ENCODE measurements at places on chromosomes 4 and X.
A peak's percentile ranks its signal among the peaks of the same experiment; 100 is the strongest.

DNA sequence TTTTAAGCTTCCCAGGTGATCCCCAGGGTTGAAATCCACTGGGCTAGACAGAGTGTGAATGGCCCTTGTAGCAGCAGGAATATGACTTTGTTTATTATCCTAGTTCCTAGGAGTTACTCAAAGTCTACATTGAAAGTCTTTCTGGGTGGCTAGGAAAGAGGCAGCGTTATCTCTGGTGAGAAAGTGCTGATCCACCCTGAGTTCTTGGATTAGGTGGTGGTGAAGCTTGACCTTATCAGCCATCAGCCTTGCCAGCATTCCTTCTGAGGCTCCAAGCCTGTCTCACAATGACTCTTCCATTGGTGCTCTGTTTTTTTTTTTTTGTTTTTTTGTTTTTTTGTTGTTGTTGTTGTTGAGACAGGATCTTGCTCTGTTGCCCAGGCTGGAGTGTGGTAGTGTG lies 83.1 kb upstream of the CLCN4 start:
- peaks cover 8% of the 10 kb centered on the region for H3K36me3 ChIP-seq
- DNase-seq, result no peak
- H3K4me1 ChIP-seq, result peaks cover 17% of the 10 kb centered on the region
- H3K4me3 ChIP-seq, result no peak overlapping the region
- H3K27ac ChIP-seq, result no peak overlapping the region
- H3K27me3 ChIP-seq, result no peaks in the 10 kb centered on the region

GRCh38 chr4:19883841-19884240 lies 367.9 kb upstream of the SLIT2 start:
- H3K4me1 ChIP-seq, result no peaks in the 10 kb centered on the region
- no peaks in the 10 kb centered on the region for H3K27me3 ChIP-seq
- no peak overlapping the region for H3K27ac ChIP-seq
- no peaks in the 10 kb centered on the region for H3K36me3 ChIP-seq
- DNase-seq, result no peak

DNA sequence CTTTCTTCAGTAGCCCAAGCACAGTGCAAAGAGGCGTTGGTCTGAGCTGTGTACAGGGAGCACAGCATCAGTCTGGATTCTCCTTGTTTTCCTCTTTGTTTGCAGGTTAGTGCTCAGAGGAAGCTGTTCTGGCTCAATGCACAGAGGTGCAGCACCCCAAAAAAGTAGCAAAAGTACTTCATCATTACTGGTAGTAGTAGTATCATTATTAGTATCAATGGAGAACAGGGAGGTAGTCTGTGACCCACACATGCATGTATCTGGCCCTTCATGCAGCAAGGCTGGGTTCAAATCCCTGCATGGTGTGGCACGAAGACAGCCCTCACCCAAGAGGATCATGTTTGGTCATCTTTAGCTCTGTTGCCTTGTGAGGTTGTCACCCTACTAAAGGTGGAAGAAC lies 68.7 kb downstream of the CXXC4 start:
- H3K27ac ChIP-seq, result no peak overlapping the region
- no peak for DNase-seq
- H3K36me3 ChIP-seq, result no peaks in the 10 kb centered on the region
- H3K4me3 ChIP-seq, result no peak overlapping the region
- no peaks in the 10 kb centered on the region for H3K27me3 ChIP-seq
- no peaks in the 10 kb centered on the region for H3K4me1 ChIP-seq

DNA sequence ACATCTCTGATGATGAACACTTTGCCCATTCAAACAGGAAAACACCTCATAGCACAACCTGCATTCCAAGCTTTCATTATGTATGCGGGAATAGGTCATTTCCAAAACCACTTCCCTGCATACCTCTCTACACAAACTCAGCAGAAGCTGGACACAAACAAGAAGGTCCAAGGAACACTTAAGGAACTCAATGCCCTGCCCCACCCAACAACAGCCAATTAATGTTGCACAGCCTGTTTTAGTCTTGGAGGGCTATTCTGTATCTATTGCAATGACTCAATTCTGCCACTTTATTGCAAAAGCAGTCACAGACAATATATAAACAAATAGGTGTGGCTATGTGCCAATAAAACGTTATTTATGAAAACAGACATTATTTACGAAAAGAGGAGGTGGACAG lies 16.7 kb downstream of the OPHN1 start:
- no peak for DNase-seq
- no peaks in the 10 kb centered on the region for H3K36me3 ChIP-seq

DNA sequence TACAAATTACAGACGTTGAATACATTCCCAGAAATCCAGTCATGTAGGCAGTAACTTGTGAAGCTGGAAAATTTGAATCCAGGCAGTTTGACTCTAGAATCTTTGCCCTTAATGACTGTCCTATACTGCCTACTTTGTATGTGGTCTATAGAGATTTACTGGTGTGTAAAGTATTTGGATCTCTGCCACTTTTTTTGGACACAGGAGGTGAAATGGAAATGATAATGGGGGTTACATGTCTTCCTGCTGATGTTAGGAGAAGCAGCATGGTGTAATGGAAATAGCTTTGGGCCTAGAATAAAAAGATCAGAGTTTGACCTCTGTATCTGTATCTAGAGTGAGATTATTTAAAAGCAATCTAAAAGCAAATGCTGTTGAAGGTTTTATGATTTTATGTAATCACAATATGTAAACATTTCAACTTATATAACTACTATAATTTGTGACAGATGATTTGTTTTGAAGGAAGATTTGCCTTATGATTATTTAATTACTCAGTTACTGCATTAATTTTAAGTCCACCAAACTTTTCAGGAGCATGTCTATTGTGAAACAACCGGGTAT lies 3.3 kb downstream of the COL4A5 start:
- no peak for DNase-seq
- H3K27me3 ChIP-seq, result peaks cover 14% of the 10 kb centered on the region
- H3K27ac ChIP-seq, result no peak overlapping the region
- H3K4me1 ChIP-seq, result no peaks in the 10 kb centered on the region
- H3K4me3 ChIP-seq, result no peak overlapping the region
- H3K36me3 ChIP-seq, result no peaks in the 10 kb centered on the region

DNA sequence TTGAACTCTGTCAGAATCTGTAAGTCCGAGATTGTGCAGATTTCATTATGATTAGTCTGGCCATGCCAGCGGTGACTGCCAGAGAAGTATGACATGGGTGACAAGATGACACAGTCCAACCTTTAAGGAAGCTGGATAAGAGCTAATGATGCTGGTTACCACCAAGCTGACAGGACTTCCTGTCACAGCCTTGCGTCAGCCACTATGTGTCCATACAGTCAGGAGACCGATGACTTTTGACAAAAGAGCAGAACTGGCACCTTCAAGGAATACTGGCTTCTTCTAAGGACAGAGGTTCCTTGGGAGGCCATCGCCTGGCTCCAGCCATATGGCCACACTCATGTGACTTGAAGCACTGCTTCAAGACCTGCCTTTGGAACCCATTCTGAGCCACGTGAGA lies 67.2 kb upstream of the TFDP3 start:
- no peaks in the 10 kb centered on the region for H3K27me3 ChIP-seq
- no peaks in the 10 kb centered on the region for H3K36me3 ChIP-seq
- H3K4me3 ChIP-seq, result no peak overlapping the region
- no peaks in the 10 kb centered on the region for H3K4me1 ChIP-seq

GRCh38 chr4:41692717-41693345 lies 55.7 kb downstream of the PHOX2B start:
- no peaks in the 10 kb centered on the region for H3K27me3 ChIP-seq
- H3K4me1 ChIP-seq, result no peaks in the 10 kb centered on the region
- H3K36me3 ChIP-seq, result no peaks in the 10 kb centered on the region
- DNase-seq, result peak; percentile 5

- no peaks in the 10 kb centered on the region for H3K4me1 ChIP-seq
- H3K36me3 ChIP-seq, result no peaks in the 10 kb centered on the region
- H3K27me3 ChIP-seq, result no peaks in the 10 kb centered on the region
Observed at GRCh38 chr4:32962100-32962499, 2241.9 kb downstream of the PCDH7 start.

GRCh38 chr4:159593681-159594080 lies 490.8 kb downstream of the RAPGEF2 start:
- no peak overlapping the region for H3K4me3 ChIP-seq
- no peak overlapping the region for H3K27ac ChIP-seq
- no peaks in the 10 kb centered on the region for H3K36me3 ChIP-seq
- no peaks in the 10 kb centered on the region for H3K27me3 ChIP-seq
- no peak for DNase-seq
- no peaks in the 10 kb centered on the region for H3K4me1 ChIP-seq

DNA sequence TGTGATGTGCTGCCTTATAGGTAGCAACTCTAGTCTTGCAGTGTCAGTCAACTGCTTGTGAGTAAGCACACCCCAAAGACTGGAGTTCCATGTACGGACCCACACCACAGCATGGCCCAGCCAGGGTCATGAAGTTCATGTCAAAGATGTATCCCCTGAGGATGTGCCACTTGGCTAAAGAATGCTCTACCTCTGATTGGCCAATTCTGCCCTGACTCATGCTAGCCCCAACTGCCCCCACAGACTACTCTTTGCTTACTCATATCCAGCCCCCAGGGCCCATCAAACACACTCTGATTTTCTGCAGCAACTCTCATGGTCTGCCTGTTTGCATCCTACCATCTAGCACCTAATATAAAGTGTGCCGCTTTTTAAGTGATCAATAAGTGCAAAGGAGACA lies 62.5 kb downstream of the CHRDL1 start:
- H3K27me3 ChIP-seq, result no peaks in the 10 kb centered on the region
- no peaks in the 10 kb centered on the region for H3K36me3 ChIP-seq
- DNase-seq, result no peak

- peaks cover 4% of the 10 kb centered on the region for H3K27me3 ChIP-seq
- DNase-seq, result no peak
- no peak overlapping the region for H3K4me3 ChIP-seq
- H3K27ac ChIP-seq, result no peak overlapping the region
- H3K36me3 ChIP-seq, result no peaks in the 10 kb centered on the region
Observed at GRCh38 chr4:10623862-10624261, 60.7 kb downstream of the CLNK start.

- H3K4me3 ChIP-seq, result no peak overlapping the region
- H3K4me1 ChIP-seq, result no peaks in the 10 kb centered on the region
- H3K36me3 ChIP-seq, result no peaks in the 10 kb centered on the region
- H3K27me3 ChIP-seq, result no peaks in the 10 kb centered on the region
- H3K27ac ChIP-seq, result no peak overlapping the region
Observed at GRCh38 chr4:86092684-86093083, 267.2 kb downstream of the MAPK10 start.

GRCh38 chrX:460823-461640 lies 74.3 kb upstream of the PPP2R3B start:
- H3K36me3 ChIP-seq, result no peaks in the 10 kb centered on the region
- no peaks in the 10 kb centered on the region for H3K4me1 ChIP-seq
- H3K27ac ChIP-seq, result no peak overlapping the region

GRCh38 chr4:175330236-175330635 lies 412.1 kb downstream of the ADAM29 start:
- H3K4me1 ChIP-seq, result no peaks in the 10 kb centered on the region
- DNase-seq, result no peak
- H3K27me3 ChIP-seq, result no peaks in the 10 kb centered on the region
- H3K4me3 ChIP-seq, result no peak overlapping the region
- no peak overlapping the region for H3K27ac ChIP-seq

GRCh38 chr4:148044912-148045352 lies 313.0 kb downstream of the ARHGAP10 start:
- peaks cover 1% of the 10 kb centered on the region for H3K36me3 ChIP-seq
- peaks cover 2% of the 10 kb centered on the region for H3K27me3 ChIP-seq
- no peaks in the 10 kb centered on the region for H3K4me1 ChIP-seq
- H3K4me3 ChIP-seq, result no peak overlapping the region
- DNase-seq, result no peak

- H3K27me3 ChIP-seq, result no peaks in the 10 kb centered on the region
- H3K27ac ChIP-seq, result no peak overlapping the region
- peaks cover 10% of the 10 kb centered on the region for H3K4me1 ChIP-seq
Observed at GRCh38 chr4:37964734-37965457, 4.7 kb downstream of the PTTG2 start.

GRCh38 chr4:10750714-10751113 lies 66.1 kb upstream of the CLNK start:
- DNase-seq, result no peak
- H3K4me1 ChIP-seq, result peaks cover 6% of the 10 kb centered on the region
- H3K36me3 ChIP-seq, result no peaks in the 10 kb centered on the region

DNA sequence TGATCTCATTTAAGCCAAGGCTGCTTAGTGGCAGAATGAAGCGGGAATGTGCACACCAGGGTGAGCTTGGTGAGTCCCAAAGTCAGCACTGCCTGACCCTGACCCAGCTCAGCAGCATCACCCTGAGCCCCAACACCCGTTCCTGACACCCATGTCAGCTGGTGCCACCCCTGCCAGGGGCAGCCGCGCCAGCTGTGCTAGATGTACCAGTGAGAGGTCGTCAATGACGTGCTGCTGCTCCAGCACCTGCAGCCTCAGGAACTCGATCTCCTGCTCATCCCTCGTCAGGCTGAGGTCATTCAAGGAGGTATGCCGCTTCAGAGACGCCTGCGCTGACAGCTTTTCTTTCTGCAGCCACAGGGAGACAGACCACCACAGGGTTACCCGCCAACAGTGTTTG lies 61.7 kb upstream of the C4orf50 start:
- H3K27me3 ChIP-seq, result no peaks in the 10 kb centered on the region
- DNase-seq, result no peak
- peaks cover 34% of the 10 kb centered on the region for H3K36me3 ChIP-seq
- H3K27ac ChIP-seq, result no peak overlapping the region

- no peak overlapping the region for H3K4me3 ChIP-seq
- H3K4me1 ChIP-seq, result no peaks in the 10 kb centered on the region
- H3K27me3 ChIP-seq, result no peaks in the 10 kb centered on the region
Observed at GRCh38 chr4:161906836-161907589, 256.8 kb downstream of the FSTL5 start.

DNA sequence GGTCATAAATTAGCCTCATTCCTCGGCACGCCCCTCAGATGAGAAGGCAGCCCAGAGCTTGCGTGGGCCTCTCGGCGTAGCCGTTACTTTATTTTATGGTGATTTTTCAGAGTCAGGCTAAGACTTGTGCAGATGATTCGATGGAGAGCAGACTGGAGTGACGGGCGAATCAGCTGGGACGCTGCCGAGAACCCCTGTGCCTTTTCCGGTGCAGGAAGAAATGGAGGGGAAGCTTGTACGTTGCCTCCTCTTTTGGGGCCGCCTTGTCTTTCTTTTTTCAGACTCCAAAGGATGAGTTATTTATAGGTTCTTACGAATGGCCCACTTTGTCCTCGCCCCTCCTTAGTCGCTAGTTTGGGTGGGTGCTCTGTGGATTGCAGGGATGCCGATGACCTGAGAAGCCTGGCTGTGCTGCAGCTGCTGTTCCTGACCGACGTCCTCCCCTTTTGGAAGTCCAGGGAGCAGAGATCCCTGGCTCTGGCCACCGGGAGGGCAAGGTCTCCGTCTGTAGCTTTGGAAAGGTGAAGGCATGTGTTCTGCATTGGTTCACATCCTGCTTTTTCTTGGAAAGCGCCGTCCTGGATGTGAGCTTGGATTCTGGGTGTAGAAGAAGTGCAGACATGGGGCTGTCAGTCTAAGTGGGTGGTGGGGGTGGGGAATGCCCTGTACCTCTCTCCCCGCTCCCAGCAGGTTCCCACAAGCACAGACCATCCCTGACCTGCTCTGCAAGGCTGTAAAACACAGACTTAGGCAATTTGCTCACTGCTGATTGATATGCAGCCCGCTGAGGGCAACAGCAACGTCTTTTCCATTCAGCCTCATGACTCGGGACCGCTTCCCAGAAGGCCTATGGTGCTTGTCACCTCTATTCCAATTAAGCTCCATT lies 9.3 kb downstream of the SORCS2 start:
- no peak for DNase-seq
- no peak overlapping the region for H3K4me3 ChIP-seq
- H3K4me1 ChIP-seq, result no peaks in the 10 kb centered on the region
- H3K36me3 ChIP-seq, result no peaks in the 10 kb centered on the region

Measured in activated T-helper 1 cell treated with anti-CD3 and anti-CD28 coated beads, Interleukin-12 subunit alpha, Interleukin-12 subunit beta, Interleukin-2, Interleukin-4 antibody, amounts not matched to agents 30 ng/mL and 10 ng/mL and 1 ng/mL, durations not matched to agents 14 hours and 24 hours and 36 hours (primary cell).